HEK293T (cell line): ENCODE measurements at places on chromosomes 16 and 17.

DNA sequence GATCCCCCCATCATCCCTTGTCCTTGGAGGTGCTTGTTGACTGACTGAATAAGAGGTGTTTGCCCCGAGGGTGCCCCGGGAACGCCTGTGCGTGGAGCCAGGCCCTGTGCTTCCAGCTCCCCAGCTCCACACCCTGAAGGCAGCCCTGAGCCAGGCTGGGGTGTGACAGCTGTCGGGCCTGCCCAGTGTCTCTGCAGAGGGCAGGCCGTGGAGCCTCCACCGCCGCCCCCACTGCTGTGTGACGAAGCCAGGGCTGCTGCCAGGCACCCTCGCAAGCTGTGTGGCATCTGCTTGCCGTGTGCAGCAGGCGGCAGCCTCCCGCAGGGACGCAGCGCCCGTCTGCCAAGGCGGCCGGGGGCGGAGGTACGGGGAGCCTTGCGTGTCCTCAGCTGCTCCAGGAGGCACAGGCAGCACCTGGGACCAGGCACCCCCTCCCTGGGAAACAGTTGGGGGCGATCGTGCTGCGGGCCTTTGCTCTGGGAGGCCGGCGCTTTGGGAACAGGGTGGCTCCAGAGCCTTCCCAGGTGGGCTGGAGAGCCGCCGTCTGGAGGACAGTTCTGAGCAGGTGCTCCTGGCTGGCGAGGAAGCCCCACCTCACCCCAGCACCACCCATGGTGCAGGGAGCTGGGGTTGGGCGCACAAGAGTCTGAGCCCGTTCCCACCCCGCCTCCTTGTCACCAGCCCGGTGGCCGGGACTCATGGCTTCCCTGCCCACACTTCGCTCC, 26.6 kb downstream of the GSE1 start:
- DNase-seq: no peak

GRCh38 chr16:77885571-77886295, 97.4 kb downstream of the VAT1L start:
- DNase-seq: no peak

DNA sequence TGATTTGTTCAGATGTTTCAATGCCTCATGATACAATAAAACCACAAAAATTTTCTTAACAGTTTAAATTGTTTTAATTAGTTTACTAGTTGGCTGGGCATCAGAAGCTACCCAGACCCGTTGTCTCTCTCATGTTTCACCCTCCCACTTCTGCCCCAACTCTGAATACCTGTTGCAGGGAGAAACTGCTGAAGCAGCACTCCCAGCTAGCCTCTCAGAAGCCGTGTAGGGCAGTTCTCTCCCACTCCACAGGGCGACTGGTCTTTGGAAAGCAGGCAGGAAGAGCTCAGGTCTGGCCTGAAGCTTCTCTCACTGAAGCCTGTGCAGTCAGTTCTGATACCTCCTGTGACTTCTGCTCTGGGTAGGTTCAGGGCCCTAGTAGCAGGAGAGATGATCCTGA, 1.6 kb upstream of the EDC4 start:
- DNase-seq: no peak

DNA sequence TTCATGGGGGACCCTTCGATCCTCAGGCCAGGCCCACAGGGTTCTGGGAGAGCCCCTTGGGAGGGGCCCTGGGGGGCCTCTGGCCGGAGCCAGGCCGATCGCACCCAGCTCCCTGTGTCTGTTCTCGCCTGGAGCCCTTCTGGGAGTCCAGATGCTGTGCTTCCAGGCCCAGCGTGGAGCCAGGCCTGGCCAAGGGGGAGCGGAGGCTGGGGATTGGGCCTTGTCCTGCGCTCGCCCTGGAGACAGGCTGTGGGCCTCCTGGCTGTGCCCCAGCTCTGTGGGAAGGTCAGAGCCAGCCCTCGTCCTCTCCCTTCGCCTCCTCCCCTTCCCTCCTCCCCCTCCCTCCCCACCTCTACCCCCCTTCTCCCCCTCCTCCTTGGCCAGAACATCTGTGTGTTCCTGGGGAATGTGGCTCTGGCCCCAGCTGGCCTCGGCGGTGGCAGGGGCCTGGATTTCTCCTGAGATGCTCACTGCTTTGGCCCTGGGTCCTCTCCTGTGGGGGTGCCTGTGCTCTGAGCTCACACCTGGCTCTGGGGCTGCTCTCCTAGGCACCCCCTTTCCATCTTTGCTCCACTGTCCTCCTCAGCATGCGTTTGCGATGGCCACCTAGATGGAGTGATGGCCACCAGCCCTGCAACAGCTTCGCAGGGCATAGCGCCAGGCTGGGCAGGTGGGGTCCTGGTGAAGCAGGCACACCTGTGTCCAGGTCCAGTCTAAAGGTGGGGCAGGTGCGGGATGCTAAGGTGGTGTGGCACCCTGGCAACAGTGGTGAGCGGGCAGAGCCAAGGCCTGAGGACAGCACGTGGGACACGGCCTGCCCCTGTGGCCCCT, 90.6 kb upstream of the CIBAR2 start:
- DNase-seq: no peak

DNA sequence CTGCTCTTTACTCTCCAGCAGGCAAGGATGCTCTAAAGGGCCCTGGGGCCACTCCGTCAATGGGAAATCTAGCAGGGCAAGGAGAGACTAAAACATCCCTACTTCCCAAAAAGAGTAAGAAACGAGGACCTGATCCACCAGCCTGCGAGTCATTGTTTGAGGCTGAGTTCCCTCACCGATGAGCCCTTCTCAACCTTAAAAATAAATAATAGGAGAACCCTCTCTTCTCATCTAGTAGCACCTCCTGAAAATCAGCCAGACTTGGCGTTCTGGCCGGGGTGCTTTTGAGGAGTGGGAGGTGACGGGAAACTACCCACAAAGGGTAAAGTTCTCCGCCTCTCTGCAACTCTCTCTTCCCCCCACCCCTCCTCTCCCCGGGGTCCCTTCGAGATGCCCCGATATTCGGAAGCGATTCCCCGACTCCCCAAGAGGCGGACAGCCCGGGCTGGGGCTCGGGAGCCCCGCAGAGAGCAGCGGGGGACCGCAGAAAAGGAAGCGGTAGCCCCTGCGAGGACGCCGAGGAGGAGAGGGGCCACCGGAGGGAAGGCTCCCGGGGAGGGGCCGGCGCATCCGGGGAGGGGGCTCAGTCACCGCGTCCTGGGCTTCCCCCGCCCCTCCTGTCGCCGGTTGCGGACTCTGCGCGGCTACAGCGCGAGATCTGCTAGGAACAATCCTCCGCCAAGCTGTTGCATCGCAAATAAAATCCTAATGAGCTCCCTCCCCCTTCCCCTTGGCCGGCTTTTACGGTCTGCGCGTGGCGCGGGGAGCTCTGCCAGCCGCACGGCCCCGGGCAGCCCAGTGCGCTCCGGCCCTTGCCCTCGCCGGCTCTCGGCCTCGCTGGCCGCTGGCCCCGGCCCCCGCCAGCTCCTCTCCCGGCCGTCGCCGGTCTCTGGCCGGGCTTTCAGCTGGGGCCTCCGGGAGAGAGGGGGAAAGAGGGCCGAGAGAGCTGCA, 1.3 kb downstream of the HOXB9 start:
- DNase-seq: no peak

- no peak for DNase-seq
Observed at GRCh38 chr17:22270381-22270780, 578.1 kb downstream of the KCNJ18 start.

DNA sequence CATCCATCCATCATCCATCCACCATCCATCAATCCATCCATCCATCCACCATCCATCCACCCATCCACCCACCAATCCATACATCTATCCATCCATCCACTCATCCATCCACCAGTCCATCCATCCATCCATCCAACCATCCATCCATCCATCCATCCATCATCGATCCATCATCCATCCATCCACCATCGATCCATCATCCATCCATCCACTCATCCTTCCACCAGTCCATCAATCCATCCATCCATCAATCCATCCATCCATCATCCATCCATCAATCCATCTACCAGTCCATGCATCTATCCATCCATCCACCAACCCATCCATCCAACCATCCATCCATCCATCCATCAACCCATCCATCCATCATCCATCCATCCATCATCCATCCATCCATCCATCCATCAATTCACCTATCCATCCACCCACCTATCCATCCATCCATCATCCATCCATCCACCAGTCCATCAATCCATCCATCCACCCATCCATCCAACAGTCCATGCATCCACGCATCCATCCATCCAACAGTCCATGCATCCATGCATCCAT, 39.3 kb upstream of the SSTR5 start:
- no peak for DNase-seq

DNA sequence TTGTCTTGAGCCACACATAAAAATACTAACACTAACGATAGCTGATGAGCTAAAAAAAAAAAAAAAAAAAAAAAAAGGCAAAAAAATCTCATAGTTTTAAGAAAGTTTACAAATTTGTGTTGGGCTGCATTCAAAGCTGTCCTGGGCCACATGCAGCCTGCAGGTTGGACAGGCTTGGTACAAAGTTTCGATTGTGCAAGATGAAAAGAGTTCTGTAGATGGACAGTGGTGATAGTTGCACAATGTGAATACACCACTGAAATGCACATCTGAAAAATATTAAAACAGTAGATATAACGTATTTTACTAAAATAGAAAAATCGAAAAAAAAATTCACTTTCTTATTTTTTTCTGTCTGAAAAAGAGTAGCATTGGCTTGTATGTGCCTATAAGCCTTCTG, 42.9 kb downstream of the AMFR start:
- no peak for DNase-seq

DNA sequence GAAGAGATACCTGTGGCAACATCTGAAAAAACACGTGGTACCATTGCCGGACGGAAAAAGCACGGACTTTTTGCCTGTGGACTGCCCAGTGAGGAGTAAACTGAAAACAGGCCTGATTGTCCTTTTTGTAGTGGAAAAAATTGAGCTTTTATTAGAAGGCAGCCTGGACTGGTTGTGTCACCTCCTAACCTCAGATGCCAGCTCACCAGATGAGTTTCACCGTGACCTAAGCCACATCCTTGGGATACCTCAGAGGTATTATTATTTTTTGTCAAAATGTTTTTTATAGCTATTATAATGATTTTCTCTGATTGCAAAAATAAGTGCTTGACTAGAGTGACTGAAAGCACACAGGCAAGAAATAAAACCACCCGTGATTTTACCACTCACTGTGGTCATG, 34.9 kb downstream of the RNF213 start:
- DNase-seq: no peak

DNA sequence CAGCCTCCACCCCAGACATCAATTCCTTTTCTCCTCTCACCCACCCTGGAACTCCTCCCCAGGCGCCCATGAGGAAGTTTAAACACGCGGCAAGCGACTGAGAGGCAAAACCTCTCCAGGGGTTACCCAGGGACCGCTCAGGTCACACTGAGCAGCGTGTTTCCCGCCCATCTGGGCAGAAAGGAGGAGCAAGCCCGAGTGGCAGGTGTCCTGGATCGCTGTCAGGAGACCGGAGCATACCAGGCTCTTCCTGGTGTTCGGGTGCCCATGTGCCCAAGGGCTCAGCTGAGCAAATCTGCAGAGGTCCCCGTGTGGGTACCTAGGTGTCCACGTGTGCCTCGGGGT, 491 bp downstream of the SLC25A19 start:
- DNase-seq: peak; percentile 52
